CD4-positive, alpha-beta T cell (primary cell): ENCODE measurements at places on chromosomes 12 and 14.

GRCh38 chr14:89175881-89176799 is 240.9 kb downstream of the FOXN3 start:
- no peak for DNase-seq

- no peak for DNase-seq
Observed at GRCh38 chr12:105214148-105214547, 21.8 kb downstream of the APPL2 start.

DNA sequence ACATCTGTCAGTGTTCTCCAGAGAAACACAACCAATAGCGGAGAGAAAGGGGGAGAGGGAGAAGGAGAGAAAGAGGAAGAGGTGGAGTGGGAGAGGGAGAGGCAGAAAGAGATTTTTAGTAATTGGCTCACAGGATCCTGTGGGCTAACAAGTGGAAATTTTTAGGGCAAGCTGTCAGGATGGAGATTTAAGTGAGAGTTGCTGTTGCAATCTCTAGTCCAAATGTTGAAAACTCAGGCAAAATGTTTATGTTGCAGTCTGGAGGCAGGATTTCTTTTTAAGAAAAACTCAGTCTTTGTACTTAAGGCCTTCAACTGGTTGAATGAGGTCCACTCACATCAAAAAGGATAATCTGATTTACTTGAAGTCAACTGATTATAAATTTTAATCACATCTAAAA is 12.5 kb upstream of the GLIPR1L2 start:
- DNase-seq = no peak

- DNase-seq = no peak
Observed at GRCh38 chr14:27026097-27026496, 428.3 kb upstream of the NOVA1 start.

DNA sequence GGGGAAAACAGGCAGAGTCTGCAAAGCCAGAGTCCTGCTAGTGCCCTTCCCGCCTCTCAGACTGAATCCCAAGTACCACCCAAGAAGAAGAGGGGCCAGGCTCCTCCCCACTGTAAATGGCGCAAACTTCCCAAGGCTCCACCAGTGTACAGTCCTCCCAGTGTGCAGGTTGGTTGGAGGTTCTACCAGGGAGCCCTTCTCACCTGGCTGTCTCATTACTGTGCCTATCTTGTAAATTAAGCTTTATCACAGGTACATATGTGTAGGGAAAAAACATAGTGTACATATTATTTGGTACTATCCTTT is 189.7 kb downstream of the FSCB start:
- DNase-seq = no peak

- no peak for DNase-seq
Observed at GRCh38 chr12:56670836-56671235, 17.2 kb downstream of the PTGES3 start.

GRCh38 chr14:92144708-92145107 is 22.9 kb downstream of the CPSF2 start:
- DNase-seq = no peak

GRCh38 chr14:31955936-31956579 is 121.0 kb upstream of the ARHGAP5 start:
- no peak for DNase-seq
